ENCODE measurements at places on chromosomes 6 and 20. TPM values are rescaled to one million over a fixed set of nuclear protein-coding genes. Genes with fewer than 3 reads are reported as not detected.

GRCh38 chr6:136307351-136307750, 17.7 kb upstream of the BCLAF1 start:
- no peak for DNase-seq

DNA sequence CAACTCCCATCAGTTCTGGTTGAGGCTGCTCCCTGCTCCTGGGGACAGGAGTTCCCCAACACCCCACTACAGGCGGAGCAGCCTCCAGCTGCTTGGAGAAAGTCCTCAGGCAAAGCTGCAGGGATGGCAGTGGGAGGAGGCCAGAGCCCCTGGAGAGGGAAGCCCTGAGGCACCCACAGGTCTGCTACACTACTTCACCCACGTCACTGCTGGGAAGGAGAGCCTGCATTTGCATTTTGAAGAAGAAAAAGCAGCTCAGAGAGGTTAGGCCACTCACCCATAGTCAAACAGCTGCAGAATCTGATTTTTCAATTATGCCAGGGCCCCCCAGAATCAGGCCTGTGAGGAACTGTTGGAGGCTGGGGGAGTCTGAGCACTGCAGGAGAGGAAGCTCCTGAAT, 17.2 kb downstream of the BFSP1 start:
- no peak for DNase-seq

DNA sequence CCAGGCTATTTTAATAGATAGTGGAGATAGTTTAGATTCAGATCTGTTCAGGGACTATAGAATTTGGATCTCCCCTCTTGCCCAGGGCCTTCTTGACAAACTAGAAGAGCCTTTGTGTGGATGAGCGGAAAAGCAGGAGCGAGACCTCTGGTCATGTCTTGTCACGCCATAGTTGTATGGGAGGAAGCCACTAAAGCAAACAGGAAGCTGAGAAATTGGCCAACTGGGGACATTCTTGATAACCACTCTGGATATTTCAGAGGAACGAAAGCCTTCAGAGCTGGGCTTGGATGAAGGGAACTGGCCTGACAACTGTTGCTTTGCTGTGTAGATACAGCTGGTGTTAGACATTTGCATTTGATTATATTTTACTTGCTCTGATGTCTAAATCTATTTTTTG, 54.1 kb upstream of the EXOC2 start:
- DNase-seq: no peak

The METTL24 gene
- not detected for total RNA-seq

The TRIM15 gene
- not detected for total RNA-seq

GRCh38 chr20:16434062-16434664, 139.1 kb downstream of the KIF16B start:
- DNase-seq: peak; percentile 61

GRCh38 chr6:148364056-148364824, 21.6 kb downstream of the SASH1 start:
- no peak for DNase-seq

The CCN6 gene
- total RNA-seq: not detected

The PGC gene
- not detected for total RNA-seq

GRCh38 chr6:55578537-55579363, at the start of gene HMGCLL1:
TSS of gene HMGCLL1 (minus strand) at chr6:55579192. CDS start at chr6:55579055, 137 bp downstream.
- DNase-seq: no peak

DNA sequence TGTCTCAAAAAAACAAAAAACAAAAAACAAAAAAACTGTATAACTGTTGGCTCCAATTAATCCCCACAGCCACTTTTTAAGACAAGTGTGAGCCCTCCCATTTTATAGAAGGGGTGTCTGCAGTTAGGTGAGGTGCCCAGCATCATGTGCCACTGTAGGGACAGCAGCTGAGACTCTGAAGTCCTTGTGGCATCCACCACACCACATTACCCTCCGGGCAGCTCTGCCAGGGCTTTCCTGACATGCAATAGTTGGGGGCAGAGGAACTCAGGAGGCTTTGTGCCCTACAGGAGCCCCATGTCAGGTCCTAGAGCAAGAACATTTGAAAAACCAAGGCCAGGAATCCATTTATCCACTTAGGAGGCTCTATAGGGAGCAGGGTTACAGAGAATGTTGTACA, 17.3 kb downstream of the PKIG start:
- no peak for DNase-seq

DNA sequence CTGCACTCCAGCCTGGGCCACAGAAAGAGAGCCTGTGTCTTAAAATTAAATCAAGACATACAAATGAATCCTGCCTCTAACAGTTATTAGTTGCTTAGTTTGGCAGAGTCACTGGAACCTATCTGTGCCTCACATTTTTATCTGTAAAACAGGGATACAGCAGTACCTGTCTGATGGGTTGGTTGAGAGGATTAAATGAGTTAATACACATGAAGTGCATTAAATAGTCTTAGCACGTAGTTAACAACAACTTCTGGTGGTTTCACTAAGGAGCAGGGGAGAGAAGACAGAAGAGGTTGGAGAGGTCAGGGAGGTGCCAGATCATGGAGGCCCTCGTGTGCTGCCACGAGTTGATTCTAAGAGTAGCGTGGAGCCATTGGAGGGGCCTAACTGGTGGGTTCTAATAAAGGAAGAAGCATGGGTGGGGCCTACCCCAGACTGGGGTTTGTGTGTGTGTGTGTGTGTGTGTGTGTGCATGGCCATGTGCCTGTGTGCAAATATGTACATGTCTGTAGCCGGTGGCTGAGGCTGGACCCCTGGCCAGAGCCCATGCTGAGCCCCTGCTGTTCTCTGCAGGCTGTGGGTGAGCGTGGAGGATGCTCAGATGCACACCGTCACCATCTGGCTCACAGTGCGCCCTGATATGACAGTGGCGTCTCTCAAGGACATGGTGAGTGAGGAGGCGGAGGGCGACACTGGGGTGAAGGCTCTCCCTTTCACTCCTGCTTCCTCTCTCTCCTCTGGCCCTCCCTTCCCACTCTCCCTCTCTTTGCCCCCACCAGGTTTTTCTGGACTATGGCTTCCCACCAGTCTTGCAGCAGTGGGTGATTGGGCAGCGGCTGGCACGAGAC, 9.1 kb downstream of the RBCK1 start:
- DNase-seq: no peak

The HLA-A gene
- total RNA-seq: 721 TPM

GRCh38 chr6:41618598-41618997, 19.7 kb upstream of the MDFI start:
- DNase-seq: no peak

The LY6G6C gene
- not detected for total RNA-seq

The KIF25 gene
- 0.51 TPM for total RNA-seq

The C6orf52 gene
- total RNA-seq: not detected

The KCNQ5 gene
- 2.1 TPM for total RNA-seq

- no peak for DNase-seq
These were observed 223.9 kb upstream of the THEMIS start for GRCh38 chr6:128124713-128125112.

GRCh38 chr6:506508-506907, 115.0 kb downstream of the IRF4 start:
- DNase-seq: no peak

DNA sequence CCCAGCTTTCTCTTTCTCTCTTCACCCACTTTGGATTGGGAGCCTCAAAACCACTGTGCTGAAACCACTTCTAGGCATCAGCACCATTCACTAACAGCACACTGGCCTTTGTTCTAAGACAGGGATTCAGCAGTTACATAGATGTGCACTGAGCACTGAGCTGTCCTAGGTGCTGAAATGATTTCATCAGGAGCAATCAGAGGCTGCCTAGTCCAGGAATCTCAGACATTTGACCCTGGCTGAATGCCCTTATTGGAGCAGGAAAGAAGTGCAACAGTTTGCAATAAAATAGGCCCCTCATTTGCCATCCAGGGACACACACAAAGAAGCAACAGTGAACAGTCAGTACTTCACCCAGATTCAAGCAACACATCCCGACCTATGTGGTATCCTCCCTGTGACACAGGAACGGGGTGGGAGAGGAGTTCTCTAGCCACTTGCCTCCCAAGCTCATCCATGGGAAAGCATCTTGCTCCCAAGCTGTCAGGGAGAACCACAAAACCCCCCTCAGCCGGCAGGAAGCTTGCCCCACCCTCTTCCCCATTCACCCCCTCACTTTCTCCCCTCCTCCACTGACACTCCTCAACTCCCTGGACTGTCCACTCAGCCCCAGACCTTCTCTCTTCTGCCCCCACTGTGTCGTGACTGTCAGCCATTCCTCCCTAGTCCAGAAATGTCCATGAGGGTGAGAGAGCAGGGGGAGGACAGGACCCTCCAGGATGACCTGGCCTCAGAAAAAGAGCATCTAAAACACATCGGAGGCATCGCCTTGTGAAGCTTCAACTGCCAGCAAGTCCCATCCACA, 304.4 kb downstream of the PREX1 start:
- peak; percentile 60 for DNase-seq

All from H4 (cell line).